GM12892 (cell line): ENCODE measurements at places on chromosomes 7 and 10.

DNA sequence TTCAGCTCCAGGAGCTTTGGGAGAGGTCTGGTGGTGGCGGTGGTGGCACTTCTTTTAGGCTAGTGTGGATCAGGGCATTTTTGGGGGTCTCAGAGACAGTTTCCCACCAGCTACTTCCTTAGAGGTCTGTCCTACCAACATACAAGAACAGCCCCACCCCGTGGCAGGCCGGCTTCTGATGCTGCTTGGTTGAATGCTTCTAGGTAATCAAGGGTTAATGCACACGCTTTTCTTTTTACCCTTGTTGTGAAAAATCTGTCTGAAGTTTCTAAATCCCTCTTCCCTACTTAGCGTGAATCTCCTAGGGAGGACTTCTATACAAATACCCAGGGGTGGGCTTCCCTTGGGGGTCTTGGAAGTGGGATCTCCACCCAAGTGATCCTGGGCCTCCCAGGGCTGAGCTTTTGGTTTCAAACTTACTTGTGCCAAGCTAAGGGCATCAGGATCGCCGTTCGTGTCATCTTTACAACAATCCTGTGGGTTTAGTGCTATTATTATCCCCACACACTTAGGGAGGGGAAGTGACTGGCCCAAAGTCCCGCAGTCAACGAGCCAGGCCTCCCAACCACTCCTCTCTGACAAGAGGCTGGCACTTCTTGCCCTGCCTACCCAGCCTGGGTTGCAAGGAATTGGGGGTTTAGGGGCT, 1.7 kb downstream of the SH2B2 start:
- no peak for DNase-seq

DNA sequence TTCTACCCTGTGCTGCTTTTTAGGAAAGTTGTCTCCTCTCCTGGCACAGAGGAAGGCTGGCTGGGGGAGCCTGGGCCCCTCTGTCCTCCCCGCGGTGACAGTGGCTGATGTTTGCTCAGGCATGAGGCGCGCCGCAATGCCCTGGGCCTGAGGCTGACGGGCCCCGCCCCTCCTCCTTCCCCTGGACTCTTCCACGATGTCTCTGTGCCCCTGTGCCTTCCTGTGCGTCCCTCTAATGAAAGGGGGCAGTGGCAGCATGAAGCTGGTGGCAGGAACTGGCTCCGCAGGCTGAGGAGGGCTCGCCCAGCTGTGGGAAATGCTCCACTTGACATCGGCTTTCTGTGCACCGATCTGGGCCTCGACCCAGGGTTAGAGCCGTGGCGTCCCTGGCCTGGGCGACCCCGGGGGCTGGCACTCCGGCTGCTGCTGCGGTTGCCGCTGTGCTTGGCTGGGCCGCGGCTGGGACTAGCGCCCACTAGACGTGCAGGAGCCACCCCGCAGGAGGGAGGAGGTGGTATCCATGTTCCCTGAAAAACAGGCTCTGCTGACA, 67.9 kb downstream of the ZNF680 start:
- DNase-seq, result no peak

DNA sequence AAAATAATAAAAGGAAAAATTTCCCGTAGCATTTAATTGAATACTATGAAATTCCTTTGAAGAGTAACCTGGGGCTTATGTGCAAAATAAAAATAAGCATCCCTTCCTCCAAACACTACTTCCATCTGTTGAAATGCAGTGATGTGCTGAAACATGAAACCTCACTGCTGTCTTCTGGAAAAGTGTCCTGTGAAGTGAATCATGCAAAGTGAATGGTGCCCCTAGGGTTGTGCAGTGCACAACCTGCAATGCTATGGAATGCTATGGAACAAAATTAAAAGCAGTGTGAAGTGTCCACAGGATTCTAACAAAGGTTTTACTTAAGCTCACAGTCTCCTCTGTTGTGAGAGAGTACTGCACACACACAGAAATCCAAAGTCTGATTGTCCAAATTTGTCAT, 480.9 kb downstream of the ETV1 start:
- no peak for DNase-seq

DNA sequence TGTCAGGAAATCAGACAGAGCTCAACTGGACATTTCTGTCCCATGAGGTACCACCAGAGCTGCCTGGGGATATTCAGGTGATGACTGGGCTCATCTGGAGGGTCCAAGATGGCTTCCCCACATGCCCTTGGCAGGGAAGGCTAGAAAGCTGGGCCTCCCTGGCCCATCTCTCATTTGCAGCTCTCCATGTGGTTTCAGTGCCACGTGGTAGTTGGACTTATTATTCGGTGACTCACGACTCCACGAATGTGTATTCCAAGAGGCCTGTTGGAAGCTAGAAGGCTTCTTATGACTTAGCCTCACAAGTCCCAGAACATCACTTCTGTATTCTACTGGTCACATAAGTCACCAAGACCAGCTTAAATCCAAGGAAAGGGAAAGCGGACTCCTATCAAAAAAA, 22.8 kb downstream of the NSMCE4A start:
- no peak for DNase-seq

DNA sequence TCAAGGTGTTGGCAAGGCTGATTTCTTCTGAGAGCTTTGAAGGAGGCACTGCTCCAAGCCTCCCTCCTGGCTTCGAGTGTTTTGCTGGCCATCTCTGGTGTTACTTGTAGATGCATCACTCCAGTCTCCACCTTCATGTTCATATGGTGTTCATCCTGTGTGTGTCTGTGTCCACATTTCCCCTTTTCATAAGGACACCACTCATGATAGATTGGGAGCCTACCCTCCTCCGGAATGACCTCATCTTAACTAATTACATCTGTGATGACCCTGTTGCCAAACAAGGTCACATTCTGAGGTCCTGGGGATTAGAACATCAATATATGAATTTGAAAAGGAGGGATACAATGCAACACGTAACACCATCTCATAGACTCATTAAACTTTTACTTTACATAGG, 119.0 kb downstream of the CREB5 start:
- DNase-seq, result no peak

DNA sequence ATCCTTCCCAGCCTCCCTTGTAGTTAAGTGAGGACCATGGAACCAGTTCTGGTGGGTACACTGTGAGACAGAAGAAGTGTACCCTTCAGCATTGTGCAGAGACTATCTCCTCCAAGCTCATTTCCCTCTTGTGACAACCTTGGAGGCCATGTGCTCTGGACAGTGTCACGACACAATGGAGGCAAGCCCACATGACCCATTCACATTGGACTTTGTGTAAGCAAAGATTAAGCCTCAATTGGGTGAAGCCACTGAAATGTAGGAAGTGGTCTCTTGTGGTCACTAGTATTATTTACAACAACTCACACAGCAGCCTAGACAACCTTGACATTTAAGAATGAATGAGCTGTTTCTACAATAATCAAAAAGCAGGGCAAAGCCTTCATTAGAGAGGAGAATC, 124.2 kb downstream of the INHBA start:
- DNase-seq, result no peak

GRCh38 chr10:102555781-102556328, 52.1 kb downstream of the SUFU start:
- no peak for DNase-seq

- no peak for DNase-seq
Observed at GRCh38 chr7:54864663-54865062, 105.7 kb upstream of the SEC61G start.

DNA sequence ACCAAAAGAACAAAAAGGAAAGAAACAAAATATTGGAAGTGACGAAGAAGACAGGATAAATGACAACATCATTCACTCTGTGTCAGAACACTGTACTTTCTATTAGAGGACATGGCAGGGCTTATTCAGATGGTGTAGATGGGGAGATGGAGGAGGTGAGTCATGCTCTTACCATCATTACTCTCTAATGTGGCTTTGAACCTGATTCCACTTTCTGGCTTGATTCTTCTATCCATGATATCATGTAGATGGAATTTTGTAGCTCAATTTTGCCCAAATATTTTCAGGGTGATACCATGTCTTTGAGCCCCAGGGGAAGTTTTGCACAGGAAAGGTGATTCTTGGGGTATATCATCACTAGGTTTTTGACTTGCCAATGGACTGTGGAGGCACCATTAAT, 91.7 kb downstream of the CFAP58 start:
- no peak for DNase-seq

DNA sequence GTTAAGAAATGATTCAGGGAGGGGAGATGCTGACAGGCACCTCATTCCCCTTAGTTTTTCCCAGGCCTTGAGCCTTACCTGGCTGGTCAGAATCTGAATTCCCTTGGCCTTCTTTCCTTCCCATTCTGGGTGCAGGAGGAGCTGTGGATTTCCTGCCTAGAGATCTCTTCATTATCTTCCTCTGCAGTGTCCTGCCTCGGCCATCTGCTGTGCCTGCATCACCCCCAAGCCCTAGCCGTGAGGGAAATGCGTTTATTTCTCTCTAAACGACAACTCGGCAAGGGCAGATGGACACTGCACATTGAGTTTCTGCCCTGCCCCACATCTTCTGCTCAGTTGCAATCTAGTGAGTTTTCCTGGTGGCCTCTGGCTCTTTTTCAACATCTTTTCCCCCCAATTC, 26.7 kb downstream of the ZCWPW1 start:
- DNase-seq, result no peak

GRCh38 chr10:58810751-58811150, 298.1 kb downstream of the BICC1 start:
- no peak for DNase-seq

DNA sequence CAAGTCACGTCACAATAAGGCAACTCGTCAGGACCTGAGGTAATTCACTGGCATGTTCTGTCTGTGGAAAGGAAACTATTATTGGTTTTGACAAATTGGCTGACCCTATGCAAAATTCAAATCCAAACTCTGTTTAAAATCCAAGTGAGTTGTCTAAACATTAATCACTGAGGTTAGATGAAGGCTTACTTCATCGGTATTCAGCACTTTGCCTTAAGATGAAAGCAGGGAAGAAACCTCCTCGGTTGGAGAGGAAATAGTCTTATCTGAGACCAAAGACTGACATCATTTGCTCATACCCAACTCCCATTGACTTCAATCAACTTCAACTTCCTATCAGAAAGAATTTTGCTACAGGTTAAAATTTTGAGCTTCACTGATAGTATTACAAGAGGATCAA, 355.1 kb upstream of the MBL2 start:
- DNase-seq, result no peak

GRCh38 chr7:28479507-28479947, 67.2 kb downstream of the CREB5 start:
- no peak for DNase-seq

DNA sequence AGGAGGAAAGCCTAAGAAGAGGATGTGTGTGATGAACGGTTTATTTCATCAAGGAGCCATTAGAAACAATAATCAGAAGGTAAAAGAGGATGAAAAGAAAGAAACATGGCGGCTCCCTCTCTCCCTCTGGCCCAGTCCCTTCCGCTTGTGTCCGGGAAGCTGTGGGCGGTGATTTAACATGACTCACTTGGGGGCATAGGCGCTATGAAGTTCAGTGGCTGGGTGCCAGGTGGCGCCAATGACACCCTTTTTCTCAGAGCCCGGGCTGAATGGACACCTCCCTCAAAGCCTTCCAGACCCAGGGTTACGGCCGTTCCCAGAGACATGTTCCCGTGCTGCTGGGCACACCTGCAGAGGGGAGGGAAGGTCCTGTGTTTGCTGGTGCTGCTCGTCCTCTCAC, 244.0 kb downstream of the SKAP2 start:
- no peak for DNase-seq

DNA sequence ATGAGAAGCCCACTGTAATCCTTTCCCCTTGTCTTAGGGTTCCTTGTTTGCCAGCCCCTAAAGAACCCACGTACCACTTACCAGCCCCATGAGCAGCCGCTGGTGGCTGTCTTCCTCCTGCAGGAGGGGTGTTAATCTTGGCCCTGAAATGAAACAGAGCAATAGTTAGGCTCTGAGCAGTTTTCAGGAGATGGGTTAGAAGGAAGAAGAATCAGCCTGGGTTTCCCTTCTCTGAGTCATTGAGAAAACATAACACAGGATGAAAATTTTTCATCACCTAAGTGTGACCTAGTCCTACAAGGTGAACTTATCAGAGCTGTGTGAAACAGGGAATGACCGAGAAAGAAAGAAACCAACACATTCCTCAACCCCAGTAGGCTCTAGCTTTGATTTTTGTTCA, 90.0 kb downstream of the GSAP start:
- DNase-seq, result no peak

GRCh38 chr10:101646364-101646763, 48.6 kb downstream of the FBXW4 start:
- DNase-seq, result no peak

- no peak for DNase-seq
Observed at GRCh38 chr7:12722636-12723605, 35.5 kb downstream of the ARL4A start.

GRCh38 chr10:51159841-51160240, 85.6 kb downstream of the PRKG1 start:
- no peak for DNase-seq

DNA sequence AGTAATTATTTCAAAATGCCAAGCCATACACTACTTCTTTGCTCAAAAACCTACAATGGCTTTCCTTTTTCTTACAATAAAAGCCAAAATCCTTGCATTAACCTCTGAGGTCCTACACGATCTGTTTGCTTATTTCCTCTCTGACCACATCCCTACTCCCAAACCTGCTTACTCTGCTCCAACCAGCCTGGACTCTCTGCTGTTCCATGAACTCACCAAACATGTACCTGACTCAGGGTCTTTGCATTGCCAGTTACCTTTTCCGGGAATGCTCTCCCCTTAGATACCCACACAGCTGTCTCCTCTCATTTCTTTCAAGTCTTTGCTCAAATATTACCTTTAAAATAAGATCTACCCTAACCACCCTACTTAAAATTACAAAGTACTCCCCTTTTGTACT, 2.3 kb downstream of the ABCB4 start:
- no peak for DNase-seq

GRCh38 chr10:13614530-13615332, 28.0 kb downstream of the PRPF18 start:
- DNase-seq, result no peak

- DNase-seq, result no peak
Observed at GRCh38 chr7:106041140-106041717, 70.9 kb downstream of the SYPL1 start.

DNA sequence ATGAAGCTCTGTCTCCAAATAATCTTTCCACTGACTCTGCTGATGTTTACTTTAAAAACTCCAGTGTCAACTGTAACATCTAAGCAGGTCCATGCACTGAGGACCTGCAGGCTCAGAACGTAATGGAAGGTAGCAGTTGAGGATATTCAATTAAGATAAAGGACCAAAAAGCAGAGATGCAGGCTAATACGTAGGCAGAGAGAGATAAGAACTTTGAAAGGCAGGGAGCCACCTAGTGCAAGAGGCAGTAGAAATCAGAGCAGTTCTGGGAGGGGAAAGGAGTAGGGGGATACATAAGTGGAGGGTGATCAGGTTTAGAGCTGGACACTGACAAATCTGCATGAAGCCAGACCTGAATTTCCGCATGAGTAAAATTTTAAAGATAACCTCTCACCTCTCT, 114.5 kb upstream of the POM121L12 start:
- DNase-seq, result no peak

DNA sequence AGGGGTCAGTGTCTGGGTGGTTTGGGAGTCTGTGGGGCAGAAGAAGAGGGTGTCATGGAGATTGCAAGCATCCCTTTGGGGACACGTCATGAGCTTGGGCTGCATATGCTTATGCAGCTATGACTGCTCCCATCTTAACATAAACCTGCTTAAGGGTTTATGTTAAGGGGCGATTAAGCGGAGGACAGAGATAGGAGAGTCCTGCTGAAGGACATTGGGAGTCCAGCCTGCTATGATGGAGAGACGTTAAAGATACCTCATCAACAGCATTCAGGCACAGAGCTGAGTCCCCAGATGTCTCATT, 76.8 kb upstream of the AKR1E2 start:
- no peak for DNase-seq

- no peak for DNase-seq
Observed at GRCh38 chr7:145915679-145916078, 200.9 kb upstream of the CNTNAP2 start.
